ENCODE measurements at places on chromosomes 16 and 17. TPM values are rescaled to one million over a fixed set of nuclear protein-coding genes. Genes with fewer than 3 reads are reported as not detected.

ITGAD gene
- 0.09 TPM for total RNA-seq

ETV4 gene
- 1.6 TPM for total RNA-seq

HIC1 gene
- total RNA-seq = 64.3 TPM

DNA sequence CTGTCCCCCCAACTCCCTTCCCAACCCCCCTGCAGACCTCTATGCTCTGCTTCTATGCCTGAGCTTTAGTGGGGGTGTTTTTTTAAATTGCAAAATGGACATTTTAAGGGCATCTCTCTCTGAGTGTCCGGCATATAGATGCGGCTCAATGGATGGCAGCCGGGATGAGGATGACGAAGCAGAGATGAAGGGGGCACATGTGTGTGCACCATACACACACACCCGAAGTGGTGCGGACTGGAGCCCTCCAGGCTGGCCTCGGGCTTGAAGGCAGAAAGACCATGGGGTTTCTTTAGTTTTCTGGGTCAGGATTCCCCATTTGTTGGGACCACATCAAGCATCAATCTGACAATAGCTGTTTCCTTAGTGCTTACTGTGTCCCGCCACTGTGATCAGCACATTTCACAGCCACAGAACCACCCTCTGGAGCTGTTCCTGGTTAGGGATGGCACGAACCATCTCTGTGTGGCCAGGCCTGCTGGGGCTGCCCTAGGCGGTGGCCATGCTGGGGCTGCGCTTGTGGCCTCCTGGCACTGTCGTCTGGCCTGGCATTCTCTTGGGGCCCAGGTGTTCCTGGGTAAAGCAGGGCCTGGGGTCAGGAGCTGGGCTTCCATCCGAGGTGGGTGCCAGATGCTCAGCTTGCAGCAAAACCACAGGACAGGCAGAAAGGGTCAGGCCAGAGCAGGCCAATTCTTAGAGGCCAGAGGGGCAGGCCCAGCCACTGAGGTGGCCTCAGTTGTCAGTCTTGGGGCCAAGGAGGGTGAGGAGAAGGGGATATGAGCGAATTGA, 49.9 kb downstream of the NT5M start:
- no peaks in the 10 kb centered on the region for H3K27me3 ChIP-seq
- H3K27ac ChIP-seq = no peak overlapping the region
- no peaks in the 10 kb centered on the region for H3K36me3 ChIP-seq

ZNF385C gene
- 0.58 TPM for total RNA-seq

DNA sequence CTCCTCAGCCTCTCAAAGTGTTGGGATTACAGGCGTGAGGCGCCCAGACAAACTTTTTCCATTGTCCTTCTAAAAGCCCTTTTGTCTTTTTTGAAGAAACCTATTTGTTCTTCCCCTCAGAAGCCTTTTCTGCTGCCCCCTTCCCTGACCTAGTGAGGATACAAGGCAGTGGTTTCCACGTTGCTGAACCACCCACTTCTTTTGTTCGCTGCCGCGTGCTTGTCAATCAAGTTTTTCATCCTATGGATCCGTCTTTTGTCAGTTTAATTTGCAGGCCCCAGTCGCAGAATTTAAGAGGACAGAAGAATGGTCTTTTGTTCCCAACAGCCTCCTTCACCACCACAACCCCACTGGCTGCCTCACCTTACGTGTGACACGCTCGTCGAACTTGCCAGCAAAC, 20.2 kb upstream of the GNG13 start:
- no peaks in the 10 kb centered on the region for H3K36me3 ChIP-seq
- no peak overlapping the region for H3K4me3 ChIP-seq
- DNase-seq = no peak
- no peak overlapping the region for H3K27ac ChIP-seq

GRCh38 chr17:27817731-27818130, 17.4 kb upstream of the NOS2 start:
- H3K4me3 ChIP-seq = no peak overlapping the region
- H3K27me3 ChIP-seq = peaks cover 2% of the 10 kb centered on the region
- H3K36me3 ChIP-seq = peaks cover 13% of the 10 kb centered on the region
- no peak for DNase-seq

- H3K4me1 ChIP-seq = no peaks in the 10 kb centered on the region
- no peak overlapping the region for H3K4me3 ChIP-seq
Measured at GRCh38 chr17:12896180-12896785, 107.0 kb downstream of the ARHGAP44 start.

GRCh38 chr16:87854053-87854906, 15.0 kb downstream of the SLC7A5 start:
- H3K36me3 ChIP-seq = peaks cover 16% of the 10 kb centered on the region
- H3K4me3 ChIP-seq = peak overlapping the region; percentile 41
- no peaks in the 10 kb centered on the region for H3K27me3 ChIP-seq
- peak overlapping the region; percentile 96 for H3K27ac ChIP-seq
- peaks cover 23% of the 10 kb centered on the region for H3K4me1 ChIP-seq

DNA sequence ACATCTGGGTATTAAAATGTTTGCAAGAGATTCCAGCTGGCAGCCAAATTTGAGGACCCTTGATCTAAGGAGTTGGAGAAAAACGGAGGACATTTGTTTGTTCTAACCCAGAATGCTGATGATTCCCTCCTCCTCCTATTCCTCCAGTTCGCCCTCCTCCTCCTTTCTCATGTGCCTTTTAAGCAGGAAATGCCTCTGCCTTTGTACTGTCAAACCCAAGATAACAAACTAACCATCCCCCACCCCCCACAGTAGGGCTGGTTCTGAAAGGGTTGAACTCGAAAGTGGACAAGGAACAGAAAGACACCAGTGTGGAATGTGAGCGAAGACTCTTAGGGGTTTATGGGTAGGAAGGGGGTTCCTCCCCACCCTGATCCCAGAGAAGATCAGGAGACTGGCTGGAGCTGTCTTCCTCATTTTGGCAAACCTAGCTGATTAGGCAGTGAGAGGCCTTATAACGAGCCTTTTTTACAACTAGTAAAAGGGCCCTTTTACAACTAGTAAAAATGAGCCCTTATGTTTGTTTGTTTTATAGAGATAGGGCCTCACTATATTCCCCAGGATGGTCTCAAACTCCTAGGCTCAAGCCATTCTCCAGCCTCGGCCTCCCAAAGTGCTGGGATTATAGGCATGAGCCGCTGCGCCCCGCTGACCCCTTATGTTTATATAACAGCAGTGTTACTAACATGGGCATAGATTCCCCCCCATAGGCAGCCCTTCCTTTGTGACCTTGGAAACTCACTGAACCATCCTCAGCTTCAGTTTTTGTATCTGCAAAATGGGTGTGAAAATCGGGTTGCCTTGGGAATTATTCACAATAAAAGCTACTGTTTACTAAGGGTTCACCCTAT, 975 bp downstream of the CHD9 start:
- H3K27ac ChIP-seq = peak overlapping the region; percentile 81
- DNase-seq = no peak
- no peaks in the 10 kb centered on the region for H3K27me3 ChIP-seq
- peak overlapping the region; percentile 84 for H3K4me3 ChIP-seq

DNA sequence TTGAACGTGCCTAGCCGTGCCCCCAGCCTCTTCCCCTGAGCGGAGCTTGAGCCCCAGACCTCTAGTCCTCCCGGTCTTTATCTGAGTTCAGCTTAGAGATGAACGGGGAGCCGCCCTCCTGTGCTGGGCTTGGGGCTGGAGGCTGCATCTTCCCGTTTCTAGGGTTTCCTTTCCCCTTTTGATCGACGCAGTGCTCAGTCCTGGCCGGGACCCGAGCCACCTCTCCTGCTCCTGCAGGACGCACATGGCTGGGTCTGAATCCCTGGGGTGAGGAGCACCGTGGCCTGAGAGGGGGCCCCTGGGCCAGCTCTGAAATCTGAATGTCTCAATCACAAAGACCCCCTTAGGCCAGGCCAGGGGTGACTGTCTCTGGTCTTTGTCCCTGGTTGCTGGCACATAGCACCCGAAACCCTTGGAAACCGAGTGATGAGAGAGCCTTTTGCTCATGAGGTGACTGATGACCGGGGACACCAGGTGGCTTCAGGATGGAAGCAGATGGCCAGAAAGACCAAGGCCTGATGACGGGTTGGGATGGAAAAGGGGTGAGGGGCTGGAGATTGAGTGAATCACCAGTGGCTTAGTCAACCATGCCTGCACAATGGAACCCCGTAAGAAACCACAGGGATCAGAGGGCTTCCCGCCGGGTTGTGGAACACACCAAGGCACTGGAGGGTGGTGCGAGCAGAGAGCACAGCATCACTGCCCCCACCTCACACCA, 724 bp downstream of the GAA start:
- H3K27ac ChIP-seq = peak overlapping the region; percentile 82
- no peak for DNase-seq
- no peaks in the 10 kb centered on the region for H3K36me3 ChIP-seq
- H3K27me3 ChIP-seq = peaks cover 1% of the 10 kb centered on the region

GRCh38 chr17:8001976-8002720, at the start of gene GUCY2D:
GUCY2D (plus strand) TSS chr17:8002615; CDS start chr17:8003048, 433 bp downstream.
- peak within 1 kb of the TSS; percentile 8 for H3K4me3 ChIP-seq
- H3K27me3 ChIP-seq = peaks cover 55% of the 10 kb centered on the region
- DNase-seq = no peak
- H3K27ac ChIP-seq = no peak within 1 kb of the TSS

- H3K36me3 ChIP-seq = peaks cover 1% of the 10 kb centered on the region
- H3K27ac ChIP-seq = no peak overlapping the region
- H3K27me3 ChIP-seq = no peaks in the 10 kb centered on the region
- H3K4me3 ChIP-seq = no peak overlapping the region
- H3K4me1 ChIP-seq = no peaks in the 10 kb centered on the region
Measured at GRCh38 chr16:71648921-71649320, 22.9 kb downstream of the MARVELD3 start.

ARL16 gene
- total RNA-seq = 17.7 TPM

NPB gene
- total RNA-seq = 0.47 TPM

DNA sequence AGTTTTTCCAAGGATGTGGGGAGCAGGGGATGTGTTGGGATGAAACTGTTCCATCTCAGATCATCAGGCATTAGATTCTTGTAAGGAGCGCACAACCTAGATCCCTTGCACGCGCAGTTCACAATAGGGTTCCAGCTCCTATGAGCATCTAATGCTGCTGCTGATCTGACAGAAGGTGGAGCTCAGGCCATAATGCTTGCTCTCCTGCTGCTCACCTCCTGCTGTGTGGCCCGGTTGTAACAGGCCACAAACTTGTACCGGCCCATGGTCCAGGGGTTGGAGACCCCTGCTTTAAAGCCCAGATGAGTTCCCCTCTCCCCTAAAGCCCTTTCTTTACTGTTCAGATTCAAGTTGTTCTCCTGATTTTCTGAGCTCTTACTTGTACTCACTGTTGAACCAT, 44.8 kb downstream of the RNF135 start:
- no peaks in the 10 kb centered on the region for H3K4me1 ChIP-seq
- no peak for DNase-seq
- no peak overlapping the region for H3K4me3 ChIP-seq
- H3K27ac ChIP-seq = no peak overlapping the region

DNA sequence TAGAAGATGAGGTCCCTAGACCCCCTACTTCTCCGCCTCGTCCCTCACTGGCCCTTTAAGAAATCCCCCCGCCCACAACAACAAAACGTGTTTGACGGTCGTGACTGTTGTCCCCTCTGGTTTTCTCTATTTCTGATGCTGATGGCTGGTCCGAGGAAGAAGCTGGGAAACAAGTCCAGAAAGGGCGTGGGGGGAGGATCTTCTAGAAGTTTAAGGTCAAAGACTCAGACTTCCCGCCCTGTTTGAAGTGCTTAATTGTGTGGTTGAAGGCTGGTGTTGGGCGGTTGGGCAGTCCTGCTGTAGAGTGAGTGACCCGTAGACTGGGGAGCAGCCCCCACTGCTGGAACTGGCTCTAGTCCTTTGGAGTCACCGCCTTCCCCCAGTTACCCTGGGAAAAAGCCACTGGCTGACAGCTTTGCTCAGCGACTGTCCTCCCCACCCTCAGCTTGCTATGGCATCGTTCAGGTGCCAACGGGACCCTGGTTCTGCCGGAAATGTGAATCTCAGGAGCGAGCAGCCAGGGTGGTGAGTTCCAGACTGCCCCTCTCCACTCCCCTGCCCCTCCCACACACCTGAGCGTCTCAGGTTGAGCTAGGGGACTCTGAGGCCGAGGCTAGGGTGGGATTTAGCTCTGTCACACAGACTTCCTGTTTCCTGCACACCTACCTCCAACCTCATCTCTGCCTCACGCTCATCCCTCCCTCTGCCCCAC, 1.6 kb downstream of the MLLT6 start:
- no peaks in the 10 kb centered on the region for H3K27me3 ChIP-seq
- H3K4me1 ChIP-seq = peaks cover 39% of the 10 kb centered on the region
- DNase-seq = no peak
- H3K27ac ChIP-seq = peak overlapping the region; percentile 81
- H3K36me3 ChIP-seq = peaks cover 18% of the 10 kb centered on the region

TMC8 gene
- total RNA-seq = 336 TPM

- no peak overlapping the region for H3K27ac ChIP-seq
- no peak for DNase-seq
- no peak overlapping the region for H3K4me3 ChIP-seq
Measured at GRCh38 chr17:60065136-60065535, 13.6 kb downstream of the HEATR6 start.

CACNG1 gene
- total RNA-seq = not detected

- peaks cover 49% of the 10 kb centered on the region for H3K4me1 ChIP-seq
- no peak overlapping the region for H3K4me3 ChIP-seq
- H3K36me3 ChIP-seq = peaks cover 1% of the 10 kb centered on the region
- DNase-seq = no peak
- H3K27ac ChIP-seq = no peak overlapping the region
Measured at GRCh38 chr16:11240636-11241473, 15.1 kb downstream of the SOCS1 start.

- DNase-seq = no peak
- H3K4me1 ChIP-seq = no peaks in the 10 kb centered on the region
- no peaks in the 10 kb centered on the region for H3K36me3 ChIP-seq
- H3K27ac ChIP-seq = no peak overlapping the region
- H3K4me3 ChIP-seq = no peak overlapping the region
Measured at GRCh38 chr16:14278749-14279148, 207.6 kb downstream of the MRTFB start.

DNA sequence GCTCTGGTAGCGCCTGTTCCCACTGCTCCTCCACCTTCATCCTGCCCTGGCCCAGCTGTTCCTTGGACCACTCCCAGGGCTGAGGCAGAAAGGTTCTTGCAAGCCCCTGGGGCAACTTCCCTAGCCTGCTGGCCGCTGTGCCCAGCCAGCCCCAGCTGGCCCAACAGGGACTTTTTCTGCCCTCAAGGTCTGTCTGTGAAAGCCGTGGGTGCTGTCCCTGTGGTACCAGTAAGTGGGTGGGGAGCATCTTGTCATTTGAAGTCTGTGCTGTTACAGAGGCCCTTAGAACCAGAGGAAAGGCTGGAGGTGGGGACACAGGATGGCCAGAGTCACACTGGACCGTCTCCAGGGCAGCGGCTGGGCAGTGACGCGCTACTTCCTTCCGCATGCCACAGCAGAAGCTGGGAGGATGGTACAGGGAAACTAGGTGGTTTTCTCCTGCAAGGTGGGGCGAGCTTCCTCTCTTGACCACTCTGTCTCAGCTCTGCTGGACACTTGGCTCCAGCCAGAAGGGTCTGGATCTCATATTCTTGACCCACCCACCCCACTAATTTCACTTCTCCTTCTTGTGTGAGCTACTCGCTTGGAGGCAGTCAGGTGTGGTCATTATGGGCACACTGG, 87.8 kb downstream of the PLCG2 start:
- no peaks in the 10 kb centered on the region for H3K36me3 ChIP-seq
- H3K4me3 ChIP-seq = no peak overlapping the region
- no peaks in the 10 kb centered on the region for H3K4me1 ChIP-seq
